ENCODE measurements at places on chromosomes 6 and 20.

- DNase-seq = no peak
Measured at GRCh38 chr6:144637541-144637940, 352.4 kb downstream of the UTRN start.

DNA sequence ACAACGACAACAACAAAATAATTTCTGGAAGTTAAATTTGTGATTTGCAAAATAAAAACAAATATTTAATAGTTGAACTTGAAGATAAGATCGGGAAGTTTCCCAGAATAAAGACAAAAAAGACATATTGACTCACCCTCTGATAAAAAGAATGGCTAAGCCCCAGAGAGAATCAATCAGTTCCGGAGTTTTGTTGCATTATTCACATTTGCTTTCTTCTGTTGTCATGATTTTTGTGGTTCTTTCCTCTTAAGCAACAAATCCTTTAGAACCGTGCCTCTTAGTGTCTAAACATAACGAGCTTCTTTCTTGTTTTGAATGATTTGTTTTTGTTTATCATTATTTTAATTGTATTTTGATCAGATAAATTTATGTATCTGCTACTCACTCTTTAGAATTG lies 337.7 kb upstream of the PRND start:
- DNase-seq = no peak

- DNase-seq = no peak
Measured at GRCh38 chr6:138086573-138087196, 20.5 kb downstream of the PERP start.

- no peak for DNase-seq
Measured at GRCh38 chr6:47836046-47836445, 54.2 kb downstream of the OPN5 start.

GRCh38 chr6:12311106-12311505 lies 20.9 kb downstream of the EDN1 start:
- DNase-seq = no peak
